Activated T-cell treated with anti-CD3 and anti-CD28 coated beads for 4 hours (primary cell): ENCODE measurements at places on chromosomes 7 and 10.

GRCh38 chr10:121452581-121452980, 145.7 kb downstream of the FGFR2 start:
- DNase-seq: no peak

GRCh38 chr7:91168871-91169829, 95.1 kb upstream of the FZD1 start:
- no peak for DNase-seq

DNA sequence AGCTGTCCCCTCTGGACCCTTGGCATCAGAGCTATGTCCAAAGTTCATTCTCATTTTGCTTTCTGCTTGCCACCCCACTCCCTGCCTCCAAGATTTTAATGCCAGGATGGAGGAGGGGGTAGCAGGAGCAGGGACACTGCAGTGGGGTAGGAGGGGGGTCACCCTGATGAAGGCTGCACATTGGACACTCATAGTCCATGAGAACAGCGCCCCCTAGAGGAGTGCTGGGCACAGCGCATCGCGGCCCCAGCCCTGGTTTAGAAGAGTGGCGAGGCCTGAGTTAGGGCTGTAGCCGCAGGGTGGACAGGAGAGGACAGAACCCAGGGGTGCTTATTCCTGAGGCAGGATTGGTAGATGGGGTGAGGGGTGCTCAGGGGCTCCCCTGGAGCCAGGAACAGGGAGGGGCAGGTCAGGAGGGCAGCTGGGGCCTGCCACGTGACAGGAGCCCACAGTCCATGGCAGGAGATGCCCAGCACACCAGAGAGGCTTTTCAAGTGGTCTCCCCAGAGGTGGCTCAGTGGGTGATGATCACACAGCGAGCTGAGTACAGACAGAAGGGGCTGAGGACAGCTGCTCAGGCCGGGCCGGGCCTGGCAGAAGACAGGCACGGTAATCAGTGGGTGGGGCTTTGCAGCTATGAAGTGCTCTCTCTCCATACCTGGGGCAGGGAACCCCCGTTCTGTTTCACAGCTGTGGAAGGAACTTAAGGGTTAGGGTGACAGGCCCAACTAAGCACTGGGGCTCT, 71.4 kb downstream of the NEURL1 start:
- DNase-seq: no peak

DNA sequence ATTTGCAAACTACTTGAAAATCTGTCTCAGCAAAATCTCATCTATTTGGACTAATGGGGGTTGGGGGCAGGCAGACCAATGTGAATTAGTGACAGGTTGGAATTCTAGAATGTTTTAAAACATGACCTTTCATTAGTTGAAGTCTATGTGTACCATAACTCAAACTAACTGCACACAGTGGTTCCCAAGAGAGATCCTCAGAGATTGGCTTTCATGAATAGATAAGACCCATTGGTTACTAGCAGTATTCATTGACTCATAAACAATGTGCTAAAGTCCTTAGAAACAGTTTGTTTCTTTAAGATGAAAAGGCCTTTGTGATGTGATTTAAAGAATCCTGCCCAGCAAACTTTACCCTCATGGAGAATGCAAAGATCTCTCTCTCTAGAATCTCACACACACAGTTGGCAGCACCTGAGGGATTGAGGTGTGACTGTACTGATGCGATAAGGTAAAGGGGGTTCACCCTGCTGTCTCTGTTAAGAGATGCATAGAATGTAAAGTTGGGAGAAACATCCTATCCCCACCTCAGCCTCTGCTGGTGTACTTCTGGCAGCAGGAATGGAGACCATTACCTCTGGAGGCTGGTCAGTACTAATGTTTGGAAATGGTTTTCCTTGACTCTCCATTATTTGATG, 70.7 kb downstream of the ZNF92 start:
- no peak for DNase-seq

DNA sequence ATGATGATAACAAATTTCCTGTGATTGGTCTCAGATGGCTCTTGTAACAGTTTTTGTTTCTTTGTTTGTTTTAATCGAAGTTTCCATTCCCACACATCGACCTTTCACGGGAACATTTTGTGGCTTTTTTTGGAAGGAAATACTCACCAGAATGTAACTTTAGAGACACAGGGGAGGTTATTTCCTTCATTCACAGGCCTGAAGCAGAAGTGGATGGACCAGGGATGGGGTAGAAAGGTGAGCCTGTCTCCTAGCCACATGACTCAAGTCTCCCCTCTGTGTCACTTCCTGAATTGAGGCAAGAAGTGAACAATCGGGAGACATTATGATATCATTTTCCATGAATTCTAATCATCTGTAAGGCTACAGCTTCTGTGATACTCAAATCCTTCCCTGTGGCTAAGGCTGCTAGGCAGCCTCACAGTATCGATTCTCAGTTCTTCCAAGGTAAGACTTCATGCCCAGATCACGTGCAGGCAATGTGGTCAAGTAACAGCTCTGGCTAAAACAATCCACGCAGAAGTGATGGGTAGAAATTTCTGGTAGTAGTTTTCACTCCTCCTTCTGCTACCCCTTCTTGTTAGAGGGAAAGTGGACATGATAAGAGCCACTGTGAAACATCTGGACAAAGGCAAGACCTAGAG, 203.9 kb upstream of the NEBL start:
- DNase-seq: no peak

GRCh38 chr10:103238506-103239252, 7.0 kb upstream of the RPEL1 start:
- DNase-seq: no peak
